CD4-positive, alpha-beta T cell (primary cell): ENCODE measurements at places on chromosomes 1 and 21. TPM values are rescaled to one million over a fixed set of nuclear protein-coding genes. Genes with fewer than 3 reads are reported as not detected.
A peak's percentile ranks its signal among the peaks of the same experiment; 100 is the strongest.

DNA sequence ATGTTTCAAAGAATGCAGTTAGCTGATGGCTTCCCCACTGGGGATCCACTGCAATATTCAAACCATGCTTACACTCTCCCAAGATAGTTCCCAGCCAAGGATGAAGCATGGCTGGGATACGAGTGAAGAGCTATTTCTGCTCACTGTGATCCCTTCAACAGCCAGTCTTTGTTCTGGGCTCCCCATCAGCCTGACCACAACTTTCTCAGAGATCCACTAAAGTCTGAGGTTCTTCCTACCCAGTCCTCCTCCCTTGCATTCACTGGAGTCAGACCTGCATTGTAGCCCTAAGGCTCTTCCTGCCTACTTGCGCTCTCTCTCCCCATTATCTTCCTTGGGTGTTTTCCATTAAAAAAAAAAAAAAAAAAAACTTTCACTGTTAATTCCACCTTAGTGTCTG lies 101.4 kb downstream of the TTLL7 start:
- no peak for DNase-seq

Gene SON
- total RNA-seq, result 420 TPM

GRCh38 chr1:246292571-246292970 lies 214.5 kb downstream of the SMYD3 start:
- DNase-seq, result no peak

DNA sequence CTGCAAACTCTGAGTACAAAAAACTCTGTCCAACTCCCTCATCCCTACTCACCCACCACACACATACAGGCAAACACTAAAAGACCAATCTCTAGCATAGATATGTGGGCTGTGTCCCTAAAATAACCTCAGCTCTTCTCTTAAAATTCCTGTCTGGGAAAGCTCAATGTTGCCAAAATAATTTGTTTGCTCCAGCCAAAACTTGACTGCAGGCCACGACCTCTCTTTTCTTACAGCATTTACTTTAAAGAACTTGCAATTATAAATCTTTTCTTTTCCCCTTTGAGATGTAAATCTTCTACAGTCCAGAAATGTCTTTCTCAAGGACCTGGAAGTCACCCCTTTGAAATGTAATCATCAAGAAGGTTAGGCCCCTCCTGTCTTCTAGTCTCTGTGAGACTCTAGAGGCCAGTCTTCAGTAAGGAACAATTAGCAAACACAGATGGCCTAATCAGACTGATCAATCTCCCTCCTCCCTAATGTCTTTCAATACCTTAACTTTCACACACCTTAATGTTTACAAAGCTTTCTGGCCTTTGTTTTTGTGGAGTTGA lies 483.6 kb upstream of the RGS18 start:
- DNase-seq, result no peak

- no peak for DNase-seq
Observed at GRCh38 chr1:29172415-29172939, 9.2 kb downstream of the SRSF4 start.

DNA sequence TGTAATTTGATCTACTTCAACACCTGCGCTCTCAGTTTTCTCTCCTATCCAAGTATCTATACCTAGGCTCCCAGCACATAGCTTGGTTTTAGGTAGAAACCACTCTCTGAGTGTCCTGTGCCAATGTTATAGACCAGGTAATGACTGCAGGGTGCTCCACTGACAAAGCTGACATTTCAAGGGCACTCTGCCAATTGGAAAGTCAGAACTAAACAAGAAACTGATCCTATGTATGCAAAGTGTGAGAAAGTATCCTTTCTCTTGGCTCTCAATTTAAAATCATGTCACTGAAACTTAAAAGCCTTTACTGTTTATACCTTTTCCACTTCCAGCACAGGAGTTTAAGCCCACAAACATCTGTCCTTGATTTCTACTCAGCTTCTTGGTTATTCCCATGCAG lies 45.0 kb upstream of the AIM2 start:
- no peak for DNase-seq

- DNase-seq, result no peak
Observed at GRCh38 chr21:15826908-15827601, 97.3 kb downstream of the USP25 start.

Gene HHIPL2
- 0.22 TPM for total RNA-seq

DNA sequence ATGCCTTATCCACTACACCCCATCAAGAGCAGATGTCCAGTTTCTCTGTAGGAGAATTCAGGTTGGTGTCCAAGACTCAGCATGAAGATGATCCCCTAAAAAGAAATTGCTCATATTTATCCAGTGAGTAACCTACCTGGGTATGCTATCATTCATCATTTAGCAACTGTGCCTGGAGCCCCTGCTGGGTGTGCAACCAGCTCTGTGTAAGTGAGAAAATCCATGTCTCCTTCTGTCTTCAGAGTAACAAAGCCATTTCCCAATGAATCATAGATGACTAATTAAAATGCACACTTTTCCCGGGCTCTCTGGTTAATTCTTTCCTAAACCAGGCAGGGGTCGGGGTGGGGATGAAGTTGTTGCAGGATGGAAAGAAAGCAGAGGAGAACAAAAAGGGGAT lies 35.8 kb downstream of the OLFML3 start:
- DNase-seq, result no peak

Gene DCLRE1B
- 6.4 TPM for total RNA-seq

DNA sequence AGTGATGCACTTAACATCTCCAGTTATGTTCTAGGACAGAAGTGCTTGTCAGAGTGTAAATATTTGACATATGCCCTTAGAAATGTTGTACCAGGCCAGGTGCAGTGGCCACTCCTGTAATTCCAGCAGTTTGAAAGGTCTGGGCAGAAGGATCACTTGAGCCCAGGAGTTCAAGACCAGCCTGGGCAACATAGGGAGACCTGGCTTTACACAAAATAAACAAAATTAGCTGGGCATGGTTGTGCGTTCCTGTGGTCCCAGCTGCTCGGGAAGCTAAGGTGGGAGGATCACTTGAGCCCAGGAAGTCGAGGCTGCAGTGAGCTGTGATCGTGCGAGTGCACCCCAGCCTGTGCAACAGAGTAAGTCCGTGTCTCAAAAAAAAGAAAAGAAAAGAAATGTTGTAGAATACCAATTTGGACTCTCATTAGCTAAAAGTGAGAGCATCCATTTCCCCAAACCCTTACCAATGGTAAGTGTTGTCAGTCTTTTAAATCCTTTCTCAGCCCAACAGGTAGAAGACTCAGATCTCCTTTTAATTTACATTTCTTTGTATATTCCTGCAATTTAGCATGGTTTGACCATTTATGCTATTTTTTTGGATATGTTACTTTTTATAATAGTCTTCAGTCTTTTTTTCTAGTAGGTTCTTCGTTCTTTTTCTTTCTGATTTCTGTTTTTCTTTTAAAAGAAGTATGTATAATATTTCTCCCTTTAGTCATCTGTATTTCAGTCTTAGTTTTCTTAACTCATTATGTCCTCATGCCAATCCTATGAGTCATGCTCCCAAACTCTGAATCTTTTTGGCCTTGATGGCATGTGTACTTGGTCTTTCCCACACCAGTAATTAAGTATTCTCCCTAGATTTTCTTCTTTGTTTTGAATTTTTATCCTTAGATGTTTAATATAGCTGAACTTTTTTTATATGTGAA lies 74.4 kb downstream of the CAMTA1 start:
- DNase-seq, result no peak

Gene MAP10
- 0.99 TPM for total RNA-seq

- no peak for DNase-seq
Observed at GRCh38 chr1:20339811-20340457, 49.3 kb downstream of the VWA5B1 start.

Gene NEGR1
- 0.03 TPM for total RNA-seq

- DNase-seq, result no peak
Observed at GRCh38 chr21:29810871-29811270, 128.9 kb downstream of the GRIK1 start.

DNA sequence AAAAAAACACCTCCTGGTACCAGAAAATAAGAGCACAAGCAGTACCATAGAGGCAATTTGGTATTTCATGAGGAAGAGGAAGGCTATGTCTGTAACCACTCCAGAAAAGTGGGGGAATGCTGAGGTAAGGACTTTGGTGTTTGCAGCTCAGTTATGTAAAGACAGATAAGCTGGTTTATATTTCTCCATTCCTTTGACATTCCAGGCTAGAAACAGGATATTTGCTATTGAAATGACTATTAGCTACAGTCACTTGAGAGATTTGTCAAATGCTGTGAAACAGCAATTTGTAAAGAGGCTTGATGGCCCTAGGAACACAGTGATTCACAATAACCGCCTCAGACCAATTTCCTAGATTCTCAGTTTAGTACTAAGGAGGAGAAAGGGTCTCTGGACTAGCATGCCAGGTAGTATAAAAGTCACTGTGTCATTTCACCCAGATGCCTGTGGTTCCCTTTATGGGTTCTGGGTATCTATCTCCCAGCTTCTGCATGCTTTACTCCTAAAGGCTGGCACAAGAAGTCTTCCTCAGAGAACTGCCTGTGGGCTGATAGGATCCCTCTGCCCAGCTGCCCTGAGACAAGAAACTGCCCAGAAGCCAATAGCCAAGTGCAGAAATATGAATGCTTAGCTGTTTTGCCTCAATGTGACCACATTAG lies 80.5 kb downstream of the VCAM1 start:
- no peak for DNase-seq

GRCh38 chr1:243921111-243921510 lies 71.1 kb upstream of the AKT3 start:
- DNase-seq, result no peak

Gene TMEM52
- 0.49 TPM for total RNA-seq

Gene CD2
- total RNA-seq, result 151 TPM

DNA sequence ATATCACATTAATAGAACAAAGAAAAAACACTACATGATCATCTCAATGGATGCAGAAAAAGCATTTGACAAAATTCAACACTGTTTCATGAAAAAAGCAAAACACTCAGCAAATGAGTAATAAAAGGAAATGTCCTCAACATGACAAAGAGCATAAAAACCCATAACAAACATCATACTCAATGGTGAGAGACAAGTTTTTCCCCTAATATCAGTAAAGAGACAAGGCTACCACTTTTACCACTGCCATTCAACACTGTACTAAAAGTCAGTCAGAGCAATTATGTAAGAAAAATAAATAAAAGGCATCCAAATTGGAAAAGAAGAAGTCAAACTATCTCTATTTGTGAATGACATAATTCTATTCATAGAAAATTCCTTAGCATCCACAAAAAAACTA lies 64.3 kb downstream of the ZNF644 start:
- no peak for DNase-seq

GRCh38 chr1:215358356-215358755 lies 208.7 kb upstream of the KCTD3 start:
- DNase-seq, result no peak

DNA sequence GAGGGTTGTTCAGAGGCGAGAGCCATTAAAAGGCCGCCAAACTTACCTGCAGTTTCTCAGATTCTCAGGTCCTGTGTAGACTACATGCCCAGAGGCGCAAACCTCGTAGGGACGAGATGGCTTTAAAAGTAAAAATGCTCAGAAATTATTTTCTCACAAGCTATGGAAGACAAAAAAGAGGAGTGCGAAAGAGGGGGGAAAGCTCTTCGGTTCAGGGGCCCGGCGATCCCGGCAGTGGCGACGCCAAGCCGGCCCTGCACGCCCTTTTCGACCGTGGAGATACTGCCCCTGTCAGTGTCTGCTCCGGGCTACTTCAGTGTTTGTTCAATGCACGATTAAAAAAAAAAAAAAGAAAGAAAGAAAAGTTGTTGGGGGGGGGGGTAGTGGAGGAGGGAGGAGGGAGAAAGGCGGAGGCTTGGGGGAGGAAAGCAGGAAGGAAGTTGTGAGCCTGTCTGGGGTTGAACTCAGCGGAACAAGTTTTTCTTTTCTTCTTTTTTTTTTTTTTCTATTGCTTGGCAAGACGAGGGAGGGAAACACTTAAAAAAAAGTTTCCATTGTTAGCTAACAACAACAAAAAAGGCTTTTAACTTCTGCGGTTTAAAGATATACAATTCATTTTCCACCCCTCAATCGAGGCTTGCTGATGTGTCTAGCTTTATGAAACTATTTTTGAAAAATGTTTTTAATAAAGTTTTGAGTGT lies at the start of gene ITPKB:
ITPKB (minus strand) TSS at position 288 of the 701 bp plus-strand sequence. CDS start 1,824 bp downstream, outside the sequence.
- peak; percentile 46 for DNase-seq

DNA sequence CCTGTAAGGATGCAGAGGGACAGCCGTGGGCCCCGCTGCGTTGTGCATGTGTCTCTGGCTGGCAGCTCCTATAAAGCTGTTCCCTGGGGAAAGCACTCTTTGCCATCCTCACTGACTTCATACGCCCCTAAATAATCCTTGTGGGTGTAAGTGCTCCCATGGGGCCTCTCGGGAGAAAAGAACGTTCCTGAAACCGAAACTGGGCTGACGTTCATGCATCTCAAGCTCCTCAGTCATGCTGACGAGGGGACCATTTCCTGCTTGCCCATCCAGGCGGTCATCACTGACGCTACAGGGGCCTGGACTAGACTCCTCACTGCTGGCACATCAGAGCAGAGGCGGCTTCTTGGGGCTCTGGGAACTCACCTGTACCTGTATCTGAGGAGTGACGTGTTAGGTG lies 73.1 kb upstream of the USP24 start:
- DNase-seq, result no peak

Gene TPTE
- not detected for total RNA-seq

GRCh38 chr1:78096976-78097375 lies 51.2 kb downstream of the GIPC2 start:
- no peak for DNase-seq

- DNase-seq, result no peak
Observed at GRCh38 chr1:58249737-58250586, 296.6 kb downstream of the OMA1 start.

DNA sequence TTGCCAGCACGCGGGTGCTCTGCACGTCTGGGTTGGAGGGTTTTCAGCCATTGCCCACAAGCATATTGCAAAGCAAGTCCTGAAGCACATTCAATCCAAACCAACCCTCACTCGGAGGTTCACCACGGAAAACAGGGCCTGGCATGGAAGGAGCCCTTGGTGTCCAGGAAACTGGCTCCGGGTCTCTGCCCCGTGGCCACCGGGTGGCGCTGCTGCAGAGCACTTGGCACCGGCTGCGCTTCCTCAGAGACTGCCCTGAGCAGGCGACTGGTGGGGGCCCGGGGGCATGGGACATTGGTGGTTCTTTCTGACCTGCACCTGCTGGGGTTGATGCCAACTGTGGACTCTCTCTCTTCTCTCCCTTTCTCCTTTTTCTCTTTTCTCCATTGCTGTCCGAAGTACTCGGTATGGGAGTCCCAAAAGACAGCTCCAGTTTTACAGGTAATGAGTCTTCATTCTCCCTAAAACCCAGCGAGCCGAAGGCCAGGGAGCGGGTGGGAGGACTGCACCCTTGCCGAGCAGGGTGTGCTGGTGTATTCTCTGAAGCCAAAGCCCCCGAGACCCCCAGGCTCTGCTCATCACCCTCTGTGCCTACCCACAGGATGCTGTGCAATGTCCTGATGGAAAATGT lies 4.1 kb upstream of the KCNAB2 start:
- DNase-seq, result no peak

Gene NEK2
- not detected for total RNA-seq

DNA sequence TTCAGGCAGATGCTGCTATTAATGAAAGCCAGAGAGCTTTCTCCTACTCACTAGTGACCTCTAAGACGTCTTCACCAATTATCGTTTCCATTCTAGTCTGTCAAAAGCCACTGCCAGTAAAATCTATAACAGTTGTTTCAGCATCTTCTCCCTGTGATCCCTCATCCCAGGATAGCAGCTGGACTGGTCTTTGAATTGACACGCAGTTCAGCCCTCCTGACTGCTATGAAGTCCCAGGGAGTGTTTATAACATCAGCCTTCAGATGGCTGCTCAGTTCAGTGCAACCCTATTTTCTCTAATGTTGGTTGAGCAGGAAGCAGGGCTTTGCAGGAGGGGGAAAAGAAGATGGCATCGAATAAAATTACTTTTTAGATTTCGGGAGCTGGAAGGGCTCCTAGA lies 23.6 kb upstream of the MARK1 start:
- no peak for DNase-seq

GRCh38 chr21:41361786-41362604 lies at the start of gene MX2:
TSS of gene MX2 (plus strand) at chr21:41362027. CDS start at chr21:41376907, 14,880 bp downstream.
- peak; percentile 95 for DNase-seq

Gene TAL1
- not detected for total RNA-seq

Gene RNASEL
- total RNA-seq, result 3.5 TPM
